Activated T-helper 1 cell treated with Interleukin-2 at 50 U/mL for 16 hours (primary cell): ENCODE measurements at places on chromosomes 2 and 18.

- DNase-seq, result no peak
These were observed 56.9 kb downstream of the ACKR3 start for GRCh38 chr2:236626391-236627150.

DNA sequence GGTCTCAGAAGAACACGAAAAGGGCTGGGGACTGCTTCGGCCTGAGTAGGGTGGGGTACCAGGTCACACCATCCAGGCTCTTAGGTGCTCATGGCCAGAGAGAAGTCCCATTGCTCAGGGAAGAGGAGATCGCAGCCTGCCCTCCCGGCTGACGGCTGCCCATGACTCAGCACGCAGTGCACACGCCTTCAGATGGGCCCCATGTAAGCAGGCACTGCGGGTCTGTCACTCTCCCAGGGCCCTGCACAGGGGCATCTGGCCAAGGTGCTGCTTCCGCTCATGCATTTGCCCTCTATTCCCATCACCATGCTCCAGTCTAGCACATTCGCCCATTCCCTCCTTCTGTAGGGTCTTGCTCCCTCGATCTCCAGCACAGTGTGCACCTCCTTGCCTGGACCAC, 34.7 kb downstream of the SFXN5 start:
- no peak for DNase-seq

DNA sequence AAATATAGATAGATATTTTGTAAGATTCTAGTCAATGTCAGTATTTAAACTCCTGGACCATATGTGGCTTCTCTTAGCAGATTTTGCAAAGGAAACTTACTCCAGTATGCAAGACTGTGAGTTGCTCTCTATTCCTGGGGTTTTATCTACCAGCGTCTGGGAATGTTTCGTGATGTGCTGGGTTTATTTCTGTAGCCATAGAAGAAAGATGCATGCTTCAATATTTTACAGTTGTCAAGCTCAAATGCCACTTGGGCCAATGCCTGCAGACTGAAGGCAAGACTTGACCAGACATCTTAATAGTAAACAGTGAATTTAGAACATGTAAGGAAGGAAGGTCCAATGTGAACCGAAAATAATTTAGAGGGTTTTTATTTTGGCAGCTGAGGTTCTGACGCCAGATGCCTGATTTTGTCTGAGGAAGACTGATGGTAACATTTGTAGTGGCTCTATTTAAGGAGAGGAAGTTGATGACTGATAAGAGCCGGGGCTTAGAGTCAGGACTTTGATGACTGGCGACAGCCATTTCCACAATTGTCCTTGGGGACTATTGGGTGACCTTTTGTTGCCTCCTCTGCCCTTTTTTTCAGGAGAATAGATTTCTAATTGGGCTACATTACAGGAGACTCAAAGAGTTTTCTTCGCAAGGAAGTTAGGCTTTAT, 154.3 kb downstream of the RAPGEF4 start:
- no peak for DNase-seq

DNA sequence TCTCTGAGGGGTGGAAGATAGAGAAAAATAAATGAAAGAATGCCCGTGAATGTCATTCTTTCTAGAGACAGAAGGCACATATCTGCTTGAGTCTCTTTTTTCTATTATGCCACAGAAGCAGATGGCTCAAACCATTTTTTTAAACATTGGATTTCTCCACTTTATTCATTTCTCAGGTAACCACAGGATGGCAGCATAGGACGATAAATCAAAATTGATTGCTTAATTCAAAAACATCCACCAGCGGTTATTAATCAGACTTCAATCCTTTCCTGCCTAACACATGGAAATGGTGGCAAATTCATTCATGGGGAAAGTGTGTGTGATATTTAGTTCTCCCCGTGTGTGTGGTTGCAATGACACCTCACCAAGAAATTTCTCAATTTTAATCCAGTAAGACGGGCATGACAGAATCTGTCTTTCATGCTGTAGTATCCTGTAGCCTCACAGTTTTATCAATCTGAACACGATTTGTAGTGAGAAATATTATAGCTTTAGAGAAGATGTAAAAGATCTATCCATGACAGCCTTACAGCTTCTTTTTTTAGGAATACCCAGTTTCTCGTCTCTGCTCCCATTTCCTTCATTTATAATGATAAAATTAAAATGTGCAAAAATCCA, 72.2 kb downstream of the DSC3 start:
- no peak for DNase-seq

GRCh38 chr2:31828891-31829290, 181.9 kb downstream of the MEMO1 start:
- DNase-seq, result no peak

DNA sequence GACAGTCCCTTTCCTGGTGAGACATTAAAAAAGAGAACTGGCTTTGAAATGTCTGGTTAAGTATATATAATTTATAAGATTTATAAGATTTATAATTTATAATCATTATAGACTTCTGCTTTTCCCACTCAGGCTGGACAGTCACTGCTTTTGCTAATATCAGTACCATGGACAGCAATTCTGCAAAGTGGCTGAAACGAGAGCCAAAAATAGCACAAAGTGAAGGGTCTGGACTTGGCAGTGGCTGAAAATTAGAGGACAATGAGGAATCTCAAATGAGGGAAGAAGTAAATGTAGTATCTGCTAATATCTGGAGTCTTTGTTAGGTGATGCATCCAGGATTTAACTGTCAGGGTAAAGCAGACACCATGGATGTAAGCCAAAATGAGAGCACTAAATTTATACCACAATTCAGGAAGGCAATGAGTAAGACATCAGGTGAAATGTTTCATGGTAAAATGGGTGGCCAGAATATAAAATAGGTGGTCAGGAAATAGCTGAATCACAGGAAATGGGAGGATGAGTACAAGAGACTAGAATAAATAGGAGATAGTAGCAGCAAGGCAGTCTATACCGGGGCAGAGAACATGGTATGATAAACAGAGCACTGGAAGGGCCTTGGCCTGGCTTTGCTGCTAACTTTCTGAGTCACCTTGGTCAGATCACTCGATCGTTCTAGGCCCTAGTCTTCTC, 39.6 kb upstream of the BOD1L2 start:
- no peak for DNase-seq

DNA sequence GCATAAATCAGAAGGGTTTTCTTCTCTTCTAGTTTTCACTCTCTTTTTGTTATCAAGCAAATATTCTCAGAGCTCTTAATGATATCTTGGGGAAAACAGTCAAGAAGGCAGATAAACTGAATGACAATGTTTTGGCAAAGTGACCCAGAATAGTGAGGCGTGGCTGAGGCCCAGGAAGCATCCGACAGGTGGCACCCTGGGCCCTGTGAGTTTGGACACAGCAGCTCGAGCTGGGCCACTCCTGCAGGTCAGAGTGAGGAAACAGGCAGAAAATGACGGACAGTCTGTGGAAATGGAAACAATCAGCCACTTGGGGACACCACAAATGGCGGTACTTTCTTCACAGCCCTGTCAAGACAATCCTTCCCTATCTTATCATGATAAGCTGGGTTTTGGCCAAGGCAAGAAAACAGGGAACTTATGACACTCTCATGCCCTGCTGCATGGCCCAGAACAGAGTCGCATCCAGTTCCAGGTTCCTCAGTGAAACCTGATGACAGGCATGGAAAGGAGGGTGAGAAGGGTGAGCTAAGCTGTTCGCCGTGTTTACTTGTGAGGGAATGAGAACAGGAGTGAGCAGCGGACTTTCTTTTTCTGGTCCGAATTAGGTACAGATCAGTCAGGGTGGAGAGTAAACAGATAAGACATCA, 32.1 kb downstream of the MRPL44 start:
- no peak for DNase-seq

DNA sequence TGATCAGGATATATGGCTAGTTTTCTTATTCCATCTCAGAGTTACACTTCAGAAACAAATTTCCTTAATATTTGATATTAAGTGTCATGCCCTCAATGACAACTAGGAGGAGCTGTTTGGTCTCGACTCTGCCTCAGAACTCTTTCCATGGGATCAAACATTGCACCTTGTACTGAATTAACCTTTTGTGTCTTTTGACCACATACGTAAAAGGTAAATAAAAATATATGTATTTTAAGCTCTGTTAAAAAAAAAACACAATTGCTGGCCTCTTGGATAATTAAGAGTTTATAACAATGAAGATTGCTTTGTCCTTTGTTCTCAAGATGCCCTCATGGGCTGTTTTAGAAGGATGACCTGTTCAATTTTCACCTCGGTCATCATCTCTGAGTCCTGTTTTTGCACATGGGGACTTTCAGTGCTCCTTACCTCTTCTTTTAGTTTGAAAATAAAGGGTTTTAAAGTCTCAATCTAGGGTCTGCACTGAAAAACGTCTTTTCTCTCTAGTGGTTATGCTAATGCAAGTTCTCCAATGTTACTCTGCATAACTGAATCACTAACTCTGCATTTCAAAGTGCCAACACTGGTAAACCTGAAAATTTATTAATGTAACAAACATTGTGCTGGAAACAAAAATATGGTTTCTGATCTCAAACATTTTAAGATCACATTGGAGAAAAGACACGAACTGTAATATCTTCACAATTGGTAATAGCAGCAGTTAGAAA, 18.8 kb upstream of the FN1 start:
- DNase-seq, result no peak

- DNase-seq, result no peak
These were observed 893.8 kb upstream of the POU3F3 start for GRCh38 chr2:103960129-103960513.

DNA sequence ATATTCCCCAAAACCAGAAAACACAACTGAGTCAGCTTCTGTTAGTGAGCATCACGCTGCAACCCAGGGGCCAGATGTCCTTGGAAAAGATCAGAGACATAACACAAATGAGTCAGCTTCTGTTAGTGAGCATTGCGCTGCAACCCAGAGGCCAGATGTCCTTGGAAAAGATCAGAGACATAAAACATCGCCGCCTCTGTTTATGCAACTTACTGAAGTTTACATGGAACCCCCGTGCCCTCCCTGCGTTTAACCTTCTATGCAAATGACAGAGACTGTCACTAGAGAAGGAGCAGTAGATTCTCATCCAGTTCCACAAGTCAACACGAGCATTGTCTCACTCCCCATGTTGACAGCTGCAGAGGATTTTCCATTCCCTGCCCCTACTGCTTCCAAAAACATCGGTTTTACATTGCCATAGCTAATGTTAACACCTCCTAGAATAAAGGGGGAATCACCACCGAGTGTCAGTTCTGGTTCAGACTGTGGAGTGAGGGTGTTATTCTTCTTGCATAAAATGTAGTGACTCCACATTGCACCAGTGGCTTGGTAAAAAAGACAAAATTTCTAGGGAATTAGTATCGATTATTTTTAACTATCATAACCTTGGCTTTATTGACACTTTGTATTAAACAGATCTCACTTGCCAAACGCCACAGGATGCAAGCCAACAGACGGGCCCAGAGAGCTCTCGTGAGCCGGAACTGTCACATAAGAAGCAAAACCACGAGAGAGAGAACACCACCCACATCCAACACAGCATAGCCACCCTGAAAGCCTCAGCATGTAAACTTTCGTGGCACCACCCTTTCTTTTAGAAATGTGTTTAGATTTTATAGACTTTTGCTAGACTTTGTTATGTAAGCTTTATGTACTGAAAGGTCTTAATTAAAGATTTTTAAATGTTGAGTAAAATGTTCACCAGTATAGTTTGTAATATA, 87.7 kb downstream of the SH3YL1 start:
- peak; percentile 33 for DNase-seq

GRCh38 chr2:10348891-10349290, 46.2 kb downstream of the HPCAL1 start:
- DNase-seq, result no peak

- DNase-seq, result no peak
These were observed 113.8 kb upstream of the THSD7B start for GRCh38 chr2:136651456-136652010.

- no peak for DNase-seq
These were observed 95.1 kb downstream of the ALPK2 start for GRCh38 chr18:58533766-58534165.

- no peak for DNase-seq
These were observed 31.7 kb upstream of the ITPRID2 start for GRCh38 chr2:181859803-181860202.

- no peak for DNase-seq
These were observed 157.4 kb downstream of the MYO3B start for GRCh38 chr2:170335351-170335750.

DNA sequence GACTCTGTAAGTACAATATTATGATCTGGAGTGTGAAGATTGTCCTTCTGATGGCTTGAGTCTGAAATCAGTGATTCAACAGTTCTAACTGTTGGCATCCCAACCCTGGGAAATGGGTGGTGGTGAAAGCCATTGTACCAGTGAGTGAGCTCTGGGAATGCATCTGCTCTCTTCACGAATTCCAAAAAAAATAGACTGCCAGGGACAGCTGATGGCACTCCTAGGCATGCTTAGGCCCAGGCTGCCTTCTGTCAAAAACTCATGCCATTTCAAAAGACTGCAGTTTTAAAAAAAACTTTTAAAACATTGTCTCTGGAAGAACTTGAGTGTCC, 20.3 kb downstream of the OXER1 start:
- no peak for DNase-seq

DNA sequence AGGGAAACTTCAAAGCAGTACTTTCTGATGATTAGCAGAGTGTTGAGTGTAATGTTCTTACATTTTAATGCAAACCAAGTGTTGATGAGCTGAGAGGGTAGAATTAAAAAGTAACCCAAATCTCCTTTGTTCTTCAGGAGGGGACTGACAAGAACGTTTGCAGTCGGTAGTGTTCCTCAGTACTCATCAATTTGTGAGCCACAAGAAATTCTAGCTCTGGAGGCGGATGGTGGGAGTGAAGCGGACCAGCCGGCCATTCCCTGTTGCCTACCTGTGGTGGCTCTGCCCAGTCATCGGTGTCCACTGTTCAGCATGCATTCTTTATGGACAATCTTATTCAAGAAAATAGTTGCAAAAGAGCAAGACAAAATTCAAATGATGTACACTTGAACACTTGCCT, 438.6 kb upstream of the POU3F3 start:
- no peak for DNase-seq

GRCh38 chr2:196827356-196827755, 18.2 kb upstream of the C2orf66 start:
- no peak for DNase-seq

DNA sequence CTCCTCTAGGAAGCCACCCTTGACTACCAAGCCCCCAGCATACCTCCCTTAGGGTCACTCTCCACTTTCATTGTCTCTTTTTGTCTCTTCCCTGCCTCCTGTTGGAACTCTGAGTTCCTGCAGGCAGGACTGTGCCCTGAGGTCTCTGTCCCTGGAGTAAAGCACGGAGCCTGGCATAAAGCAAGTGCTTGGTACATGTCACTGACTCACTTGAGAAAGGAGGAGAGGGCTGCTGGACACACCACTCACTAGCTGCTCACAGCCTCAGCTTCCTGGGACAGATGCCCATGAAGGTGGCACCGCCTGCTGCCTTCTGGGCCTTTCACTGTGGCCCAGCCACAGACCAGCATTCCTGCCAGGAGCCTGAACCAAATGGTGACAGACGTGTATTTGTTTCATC, 64.4 kb downstream of the RPIA start:
- no peak for DNase-seq

DNA sequence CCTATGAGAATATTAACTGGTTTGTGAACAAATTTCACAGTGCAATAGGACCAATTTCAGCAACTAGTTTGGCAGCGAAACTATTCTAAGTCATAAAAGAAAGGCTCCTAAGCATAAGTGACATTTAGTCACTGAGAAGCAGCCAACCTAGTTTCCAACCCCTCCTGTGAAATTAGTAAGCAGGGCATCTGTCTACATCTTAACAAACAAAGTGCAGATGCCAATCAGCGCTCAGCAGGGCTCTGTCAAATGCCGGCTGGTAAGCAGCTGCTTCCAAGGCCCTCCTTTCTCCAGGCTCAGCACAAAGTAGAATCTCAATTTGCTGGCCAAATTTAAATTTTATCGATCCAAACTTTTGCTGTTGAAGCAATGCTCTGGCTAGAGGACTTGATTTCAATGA, 124.7 kb downstream of the ICOS start:
- DNase-seq, result no peak

GRCh38 chr2:71568103-71568502, 114.7 kb downstream of the DYSF start:
- DNase-seq, result no peak
